ENCODE measurements at places on chromosomes 7 and 10. TPM values are rescaled to one million over a fixed set of nuclear protein-coding genes. Genes with fewer than 3 reads are reported as not detected.

Gene ZC3HAV1L
- 2.3 TPM for total RNA-seq

Gene PLXNA4
- not detected for total RNA-seq

Gene OPN1SW
- not detected for total RNA-seq

Gene CYP2C19
- total RNA-seq, result not detected

Gene C10orf105
- total RNA-seq, result not detected

Gene SFXN2
- total RNA-seq, result 13.6 TPM

Gene CALCR
- not detected for total RNA-seq

Gene ADIRF
- total RNA-seq, result 0.64 TPM

Gene OR2A12
- not detected for total RNA-seq

Gene RBP3
- total RNA-seq, result not detected

Gene LRRTM3
- total RNA-seq, result not detected

Gene STEAP2
- total RNA-seq, result 0.64 TPM

Gene NRCAM
- total RNA-seq, result 1.8 TPM

Gene TCERG1L
- not detected for total RNA-seq

Gene EGFR
- 12.6 TPM for total RNA-seq

Gene HGF
- total RNA-seq, result not detected

Gene TBX20
- total RNA-seq, result 2.2 TPM

Gene CC2D2B
- total RNA-seq, result not detected

Gene TUBB8
- not detected for total RNA-seq

Gene PSPH
- total RNA-seq, result 218 TPM

Gene GIMAP8
- total RNA-seq, result not detected

Gene MNX1
- total RNA-seq, result 1.8 TPM
